ENCODE measurements at places on chromosomes 2 and 18. TPM values are rescaled to one million over a fixed set of nuclear protein-coding genes. Genes with fewer than 3 reads are reported as not detected.

GRCh38 chr18:2656237-2656980 lies 883 bp downstream of the SMCHD1 start:
- peak overlapping the region; percentile 100 for H3K27ac ChIP-seq
- H3K4me1 ChIP-seq: peaks cover 32% of the 10 kb centered on the region
- H3K27me3 ChIP-seq: no peaks in the 10 kb centered on the region
- H3K36me3 ChIP-seq: peaks cover 3% of the 10 kb centered on the region
- peak; percentile 62 for DNase-seq
- H3K4me3 ChIP-seq: peak overlapping the region; percentile 97

DNA sequence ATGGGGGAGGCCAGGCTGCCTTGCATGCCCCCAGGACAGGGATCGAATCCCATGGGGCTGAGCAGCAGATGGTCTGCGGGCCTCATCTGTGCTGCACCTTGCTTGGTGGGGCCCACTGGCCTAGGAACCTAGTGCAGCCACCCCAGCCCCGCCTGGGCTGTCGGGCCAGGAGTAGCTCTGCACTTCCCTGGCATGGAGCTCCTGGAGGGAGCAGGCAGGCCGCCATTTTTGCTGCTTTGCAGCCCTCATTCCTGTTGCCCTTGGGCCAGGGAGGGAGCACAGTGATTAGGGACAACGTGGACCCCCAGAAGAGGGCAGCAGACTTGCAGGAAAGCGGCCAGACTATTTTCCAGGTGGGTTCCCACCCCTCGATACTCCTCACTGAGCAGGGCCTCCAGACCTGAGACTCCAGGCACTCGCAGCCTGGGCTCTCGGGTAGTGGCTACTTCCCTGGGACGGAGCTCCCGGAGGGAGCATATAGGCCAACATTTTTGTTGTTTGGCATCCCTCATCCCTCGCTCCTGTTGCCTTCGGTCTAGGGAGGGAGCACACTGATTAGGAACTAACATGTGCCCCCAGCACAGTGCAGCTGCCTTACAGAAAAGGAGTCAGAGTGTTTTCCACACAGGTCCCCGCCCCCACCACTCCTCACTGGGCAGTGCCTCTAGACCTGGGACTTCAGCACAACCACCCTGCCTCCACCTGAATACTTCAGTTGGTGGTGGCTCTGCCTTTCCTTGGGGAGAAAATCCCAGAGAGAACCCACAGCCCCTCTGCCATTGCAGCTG lies 99.5 kb downstream of the MAIP1 start:
- no peak for DNase-seq
- H3K36me3 ChIP-seq: no peaks in the 10 kb centered on the region
- no peaks in the 10 kb centered on the region for H3K4me1 ChIP-seq
- no peak overlapping the region for H3K4me3 ChIP-seq
- no peaks in the 10 kb centered on the region for H3K27me3 ChIP-seq

TMEM198 gene
- total RNA-seq: 0.48 TPM

SPAST gene
- 20.8 TPM for total RNA-seq

SLC5A7 gene
- not detected for total RNA-seq

All from naive thymus-derived CD4-positive, alpha-beta T cell (primary cell).